ENCODE measurements at places on chromosomes 2 and 18.

- peak; percentile 79 for DNase-seq
Observed at GRCh38 chr2:62186156-62186905, 9.6 kb upstream of the B3GNT2 start.

- DNase-seq = no peak
Observed at GRCh38 chr2:167833294-167833693, 414.1 kb downstream of the STK39 start.

DNA sequence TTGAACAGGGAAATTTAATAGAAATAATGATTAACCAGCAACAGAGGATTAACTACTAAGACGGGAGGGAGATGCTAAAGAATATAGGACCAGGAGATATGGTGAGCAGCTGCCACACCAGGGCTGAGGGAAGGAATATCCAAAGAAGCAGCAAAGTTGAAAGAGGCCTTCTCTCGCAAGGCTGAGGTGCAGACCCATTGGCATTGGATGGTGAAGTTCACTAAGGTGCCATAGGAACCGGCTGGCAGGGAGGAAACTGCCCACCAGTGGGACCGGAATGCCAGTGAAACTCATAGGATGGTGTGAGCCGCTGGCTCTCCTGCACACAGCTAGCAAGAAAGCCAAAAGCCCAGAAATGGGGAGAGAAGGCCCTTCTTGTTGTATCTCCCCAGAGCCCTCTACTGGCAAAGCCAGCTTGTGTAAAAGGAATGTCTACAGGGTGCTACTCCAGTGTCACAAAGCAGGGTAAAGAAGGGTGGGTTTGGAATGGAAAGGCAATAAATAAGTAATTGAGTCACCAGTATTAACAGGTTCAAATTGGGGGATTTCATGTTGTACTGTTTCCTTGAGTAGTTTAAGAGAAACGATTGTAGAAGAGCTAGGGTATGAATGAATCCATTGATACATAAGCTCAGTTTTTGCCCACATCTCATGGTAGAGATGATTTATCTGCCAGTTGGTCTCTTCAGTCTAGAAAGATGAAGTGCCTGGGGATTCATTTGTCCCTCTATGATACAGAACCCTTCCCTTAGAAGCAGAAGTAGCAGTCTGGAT lies 36.0 kb downstream of the FARP2 start:
- DNase-seq = peak; percentile 31

DNA sequence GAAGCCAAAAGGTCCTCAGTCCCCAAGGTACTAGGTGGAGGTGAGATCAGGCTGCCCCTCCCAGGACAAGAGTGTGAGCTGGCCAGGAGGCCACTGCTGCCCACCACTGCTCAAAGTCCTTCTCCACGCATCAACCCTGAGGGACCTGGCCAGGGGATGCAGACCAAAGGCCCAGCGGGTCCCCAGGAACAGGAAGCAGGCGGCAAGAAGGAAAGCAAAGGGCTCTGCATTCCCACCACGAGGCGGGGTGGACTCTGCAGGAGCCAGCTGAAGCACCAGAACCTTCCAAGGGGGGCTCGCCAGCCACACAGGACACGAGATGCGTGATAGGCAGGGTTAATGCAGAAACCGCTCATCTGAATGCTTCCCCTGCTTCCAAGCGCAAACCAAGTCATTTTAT lies 67.4 kb downstream of the TFCP2L1 start:
- DNase-seq = no peak

DNA sequence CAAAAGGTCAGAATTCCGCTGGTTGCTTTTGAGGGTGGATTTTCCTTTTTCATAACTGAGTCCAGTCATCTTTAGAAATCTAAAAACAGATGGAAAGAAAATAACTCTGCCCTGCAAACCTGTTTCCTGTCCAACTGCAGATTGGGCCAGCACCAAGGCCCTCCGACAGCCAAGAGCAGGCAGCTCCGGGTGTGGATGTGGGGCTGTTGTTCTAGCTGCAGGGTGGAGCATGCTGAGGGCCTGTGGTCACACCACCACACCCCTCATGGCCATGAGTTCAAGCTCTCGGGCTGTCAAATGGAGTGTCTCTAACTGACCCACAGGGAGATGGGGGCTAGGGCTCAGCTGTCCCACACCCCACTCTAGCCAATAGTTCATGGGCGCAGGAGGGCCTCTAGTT lies 69.3 kb upstream of the BZW1 start:
- peak; percentile 83 for DNase-seq

DNA sequence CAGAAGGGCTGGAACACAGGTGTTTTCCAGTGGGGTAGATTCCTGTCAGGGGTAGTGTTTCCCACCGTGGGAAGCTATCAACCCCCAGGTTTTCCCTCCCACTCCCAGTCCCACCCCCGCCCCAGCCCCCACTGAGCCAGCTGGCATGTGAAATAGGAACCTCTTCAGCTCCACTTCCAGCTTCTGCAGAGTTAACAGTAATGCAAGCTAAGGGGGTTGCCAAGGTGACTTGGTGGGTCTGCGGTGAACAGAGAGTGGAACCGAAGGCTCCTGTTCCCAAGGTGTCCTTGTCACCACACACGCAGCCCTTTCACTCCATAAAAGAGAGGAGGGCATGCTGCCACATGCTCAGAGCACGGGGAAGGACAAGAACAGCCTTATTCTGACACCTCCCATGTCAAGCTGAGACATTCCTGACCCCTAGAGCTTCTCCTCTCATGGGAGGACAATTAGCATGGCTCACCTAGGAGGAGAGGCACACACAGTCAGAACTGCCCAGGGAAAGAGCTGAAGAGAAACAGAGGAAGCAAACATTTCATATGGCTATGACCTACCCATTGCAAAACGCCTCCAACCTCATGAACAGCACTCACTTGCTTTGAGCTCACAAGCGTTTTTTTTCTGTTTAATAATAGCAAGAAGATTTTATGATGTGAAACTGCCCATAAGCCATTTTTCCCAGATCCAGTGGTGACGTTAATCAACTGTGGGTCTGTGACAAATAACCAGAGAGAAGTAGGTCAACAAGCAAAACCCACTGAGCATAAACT lies 39.8 kb upstream of the TBC1D8 start:
- peak; percentile 14 for DNase-seq

GRCh38 chr18:69261406-69261805 lies 139.3 kb upstream of the DOK6 start:
- no peak for DNase-seq

DNA sequence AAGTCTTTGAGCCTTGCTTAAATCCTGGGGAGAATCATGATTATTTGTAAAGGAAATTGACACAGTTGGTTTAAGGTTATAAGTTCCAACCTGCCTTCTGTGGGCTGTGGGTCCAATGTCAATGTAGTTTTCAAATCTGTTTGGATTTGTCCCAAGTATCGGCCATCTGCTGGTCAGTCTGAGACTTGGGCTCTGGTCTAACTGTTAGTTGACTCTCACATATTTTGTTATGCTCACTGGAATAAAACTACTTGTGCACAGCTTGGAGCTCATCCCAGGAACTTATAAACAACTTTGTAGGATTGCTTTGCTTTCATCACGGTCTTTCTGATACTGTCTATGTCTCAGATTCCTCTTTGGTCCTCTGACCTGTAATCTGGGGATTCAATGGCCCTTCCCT lies 1026.2 kb upstream of the ZEB2 start:
- peak; percentile 32 for DNase-seq

- DNase-seq = no peak
Observed at GRCh38 chr2:71699428-71699827, 246.1 kb downstream of the DYSF start.

- DNase-seq = no peak
Observed at GRCh38 chr2:25954199-25954752, 28.0 kb downstream of the KIF3C start.

DNA sequence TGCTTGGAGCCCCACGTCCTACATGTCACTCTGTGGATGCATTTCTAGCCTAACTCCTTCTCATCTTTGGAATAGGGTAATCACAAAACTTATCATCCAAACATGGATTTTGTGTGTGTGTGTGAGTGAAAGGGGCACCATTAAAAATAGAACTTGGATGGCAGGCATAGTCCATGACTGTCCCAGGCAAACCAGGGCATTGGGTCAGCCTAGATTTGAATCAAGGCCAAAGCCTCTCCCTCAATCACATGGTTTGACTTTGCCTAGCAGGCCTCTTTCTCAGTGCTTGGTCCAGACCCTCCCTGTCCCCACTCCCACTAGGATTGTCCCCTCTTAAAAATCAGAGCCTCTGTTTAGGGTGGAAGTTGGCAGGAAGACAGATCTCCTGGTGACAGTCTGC lies 67.4 kb upstream of the BCL2L11 start:
- DNase-seq = no peak

DNA sequence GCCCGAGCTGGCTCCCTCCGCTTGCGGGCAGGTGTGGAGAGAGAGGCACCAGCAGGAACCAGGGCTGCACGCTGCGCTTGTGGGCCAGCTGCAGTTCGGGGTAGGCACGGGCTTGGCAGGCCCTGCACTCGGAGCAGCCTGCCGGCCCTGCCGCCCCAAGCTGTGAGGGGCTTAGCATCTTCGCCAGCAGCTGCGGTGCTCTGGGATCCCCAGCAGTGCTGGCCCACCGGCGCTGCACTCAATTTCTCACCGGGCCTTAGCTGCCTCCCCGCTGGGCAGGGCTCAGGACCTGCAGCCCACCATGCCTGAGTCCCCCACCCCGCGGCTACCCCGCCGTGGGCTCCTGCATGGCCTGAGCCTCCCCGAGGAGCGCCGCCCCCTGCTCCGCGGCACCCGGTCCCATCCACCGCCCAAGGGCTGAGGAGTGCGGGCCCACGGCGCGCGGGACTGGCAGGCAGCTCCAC lies 434.4 kb upstream of the RGPD4 start:
- no peak for DNase-seq

- DNase-seq = peak; percentile 54
Observed at GRCh38 chr2:37809525-37809924, 115.6 kb upstream of the RMDN2 start.

DNA sequence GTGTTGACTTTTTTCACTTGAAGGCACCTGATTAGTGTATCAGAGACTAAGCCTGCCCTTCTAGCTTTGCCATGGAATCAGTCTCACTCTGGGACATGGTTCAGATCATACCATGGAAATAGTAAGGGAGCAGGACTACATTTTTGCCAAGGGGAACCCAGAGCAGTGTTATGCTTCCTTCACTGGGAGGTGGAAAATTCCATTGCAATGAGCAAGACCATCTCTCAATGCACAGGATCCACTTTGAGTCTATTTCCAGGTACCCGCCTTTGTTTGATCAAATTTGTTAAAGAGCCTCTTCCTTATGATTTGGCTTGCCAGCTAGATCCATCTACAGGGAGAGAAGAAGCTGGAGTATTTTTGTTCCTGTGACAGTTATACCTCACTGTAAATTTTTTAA lies 395.8 kb downstream of the MTX2 start:
- DNase-seq = no peak

DNA sequence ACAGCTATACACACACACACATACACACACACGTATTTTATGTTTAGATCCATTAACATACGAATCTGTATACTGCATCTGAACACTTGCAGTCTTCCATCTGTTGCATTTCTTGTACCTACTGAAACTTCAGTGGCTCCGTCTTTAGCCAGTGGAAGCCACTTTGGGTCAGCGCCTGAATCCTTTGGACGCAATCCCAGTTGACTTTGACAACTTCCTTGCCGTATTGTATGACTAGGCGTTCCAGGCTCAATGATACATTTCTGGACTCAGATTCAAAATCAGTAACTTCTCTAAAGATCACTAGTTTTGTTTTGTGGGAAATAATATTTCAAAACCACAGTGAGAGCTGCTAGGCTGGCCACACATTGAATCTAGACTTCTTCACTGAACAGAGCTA lies 101.5 kb upstream of the GPC1 start:
- peak; percentile 63 for DNase-seq

GRCh38 chr18:55186588-55186987 lies 227.3 kb upstream of the CCDC68 start:
- DNase-seq = no peak

GRCh38 chr2:85794038-85794441 lies 40.2 kb downstream of the ATOH8 start:
- DNase-seq = no peak

DNA sequence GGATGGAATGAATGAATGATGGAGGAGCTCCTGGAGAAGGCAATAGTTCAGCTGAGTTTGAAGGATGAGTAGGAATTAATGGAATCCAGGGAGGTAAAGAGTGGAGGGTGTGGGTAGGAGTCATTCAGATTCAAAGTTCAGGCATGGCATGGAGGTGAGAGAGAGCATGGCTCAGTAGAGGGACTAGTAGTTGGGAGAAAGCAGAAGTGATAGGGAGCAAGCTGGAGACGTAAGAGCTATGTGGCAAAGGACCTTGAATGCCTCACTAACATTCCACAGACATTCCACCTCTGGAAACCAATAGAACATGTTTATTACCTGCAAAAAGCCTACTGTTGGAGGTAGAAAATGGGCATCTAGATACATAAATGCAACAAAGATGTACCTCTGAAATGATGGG lies 170.1 kb downstream of the HAUS1 start:
- DNase-seq = no peak

GRCh38 chr2:240458044-240458899 lies 22.8 kb downstream of the GPC1 start:
- DNase-seq = no peak

DNA sequence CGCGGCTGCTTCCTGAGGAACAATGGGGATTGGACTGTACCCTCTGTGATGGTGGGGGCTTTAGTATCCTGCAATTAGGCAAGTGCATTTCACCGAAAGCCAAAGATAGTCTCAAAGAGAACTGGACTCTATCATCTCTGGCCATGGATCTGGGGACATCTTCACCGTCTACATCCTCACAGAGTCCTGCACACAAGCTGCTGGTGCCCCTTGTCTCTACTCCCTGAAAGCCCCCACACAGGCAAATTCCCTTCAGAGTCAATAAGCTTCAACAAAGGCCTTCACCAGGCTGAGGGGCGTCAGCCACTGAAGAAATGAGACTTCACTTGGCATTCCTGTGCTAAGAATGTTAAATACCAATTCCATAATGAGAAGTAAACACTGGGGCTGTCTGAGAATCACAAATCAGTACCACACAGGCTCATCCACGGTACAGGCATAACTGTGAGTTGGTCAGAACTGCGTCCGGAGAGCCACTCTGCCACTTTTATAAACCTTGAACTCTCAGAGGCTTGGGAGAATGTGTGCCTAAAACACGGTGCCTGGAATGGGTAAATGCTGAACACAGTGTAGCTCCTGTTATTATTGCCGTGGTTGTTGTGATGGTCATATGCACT lies 432.7 kb downstream of the ZNF521 start:
- no peak for DNase-seq

DNA sequence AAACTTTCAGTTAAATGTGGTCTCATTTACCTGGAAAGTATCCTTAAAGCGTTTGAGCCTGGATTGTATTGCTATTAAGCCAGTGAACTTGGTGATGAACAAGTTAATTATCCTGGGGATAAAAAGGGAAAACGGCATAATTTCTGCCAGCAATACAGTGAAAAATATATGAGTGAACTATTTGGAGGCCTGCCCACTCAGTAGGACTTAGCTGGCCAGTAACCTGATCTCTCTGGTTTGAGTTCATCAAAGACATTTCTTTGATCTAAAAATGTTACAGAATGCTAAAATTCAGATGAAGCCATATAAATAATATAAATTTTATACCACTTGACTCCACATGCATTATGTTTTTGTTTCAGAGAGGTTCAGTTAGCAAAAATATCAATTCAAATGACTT lies 241.1 kb upstream of the VWC2L start:
- DNase-seq = no peak

GRCh38 chr18:79300413-79300812 lies 95.3 kb upstream of the NFATC1 start:
- no peak for DNase-seq

Measured in lung (tissue), 17 donors.